ENCODE measurements at places on chromosomes 16 and 17.

DNA sequence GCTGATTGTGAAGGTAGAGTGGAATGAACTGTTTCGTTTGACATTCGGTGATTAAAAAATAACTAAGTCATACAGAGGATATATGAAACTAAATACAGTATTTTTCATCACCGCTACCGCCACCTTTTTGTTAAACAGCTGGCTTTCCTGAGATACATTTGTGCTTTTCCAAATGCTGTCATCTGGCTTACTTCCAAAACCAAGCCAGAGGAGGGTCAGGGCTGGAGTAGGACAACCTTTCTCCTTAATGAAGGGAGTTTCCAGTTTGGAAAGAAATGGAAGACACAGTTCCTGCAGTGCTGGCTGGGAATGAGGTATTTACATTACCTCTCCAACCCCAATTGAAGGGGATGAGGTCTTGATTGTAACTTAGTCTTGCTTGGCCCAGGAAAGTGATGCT is 3.2 kb downstream of the TNRC6C start:
- DNase-seq = no peak

DNA sequence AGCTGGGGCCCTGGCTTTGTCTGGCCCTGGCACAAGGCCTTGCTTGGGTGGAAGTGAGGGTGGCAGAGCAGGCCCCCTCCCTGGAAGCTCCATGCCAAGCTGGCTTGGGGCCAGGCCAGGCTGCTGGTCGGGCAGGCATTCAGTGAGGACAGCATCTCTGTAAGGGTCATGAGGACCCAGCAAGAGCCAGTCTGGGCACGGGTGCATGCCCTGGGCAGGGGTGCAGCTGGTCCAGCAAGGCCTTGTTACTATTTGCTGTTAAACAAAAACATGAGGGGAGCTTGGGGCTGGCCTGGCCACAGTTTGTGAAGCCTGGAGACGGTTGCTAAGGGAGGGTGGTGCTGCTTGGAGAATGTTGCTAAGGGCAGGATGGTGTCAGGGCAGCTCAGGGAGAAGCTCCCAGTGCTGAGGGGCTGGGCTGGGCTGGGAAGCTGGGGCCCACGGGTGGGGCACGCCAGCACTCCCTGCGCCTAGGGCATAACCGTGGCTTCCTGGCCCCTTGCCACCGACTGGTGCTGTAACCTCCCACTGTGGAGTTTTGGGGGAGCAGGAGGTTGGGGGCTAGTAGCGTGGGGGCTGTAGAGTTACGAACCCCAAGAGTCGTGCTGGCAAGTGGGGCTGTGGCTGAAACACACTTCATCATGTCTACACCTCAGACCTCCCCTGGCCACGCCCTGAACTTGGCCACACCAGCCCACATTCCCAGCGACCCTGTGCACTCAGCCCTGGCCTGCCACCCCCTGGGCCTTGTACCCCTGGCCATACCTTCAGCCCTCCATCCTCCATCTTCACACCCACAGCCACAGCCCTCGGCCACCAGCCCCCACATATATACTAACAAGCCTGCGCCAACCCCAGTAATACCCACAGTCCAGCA is 1.6 kb downstream of the TPPP3 start:
- no peak for DNase-seq

DNA sequence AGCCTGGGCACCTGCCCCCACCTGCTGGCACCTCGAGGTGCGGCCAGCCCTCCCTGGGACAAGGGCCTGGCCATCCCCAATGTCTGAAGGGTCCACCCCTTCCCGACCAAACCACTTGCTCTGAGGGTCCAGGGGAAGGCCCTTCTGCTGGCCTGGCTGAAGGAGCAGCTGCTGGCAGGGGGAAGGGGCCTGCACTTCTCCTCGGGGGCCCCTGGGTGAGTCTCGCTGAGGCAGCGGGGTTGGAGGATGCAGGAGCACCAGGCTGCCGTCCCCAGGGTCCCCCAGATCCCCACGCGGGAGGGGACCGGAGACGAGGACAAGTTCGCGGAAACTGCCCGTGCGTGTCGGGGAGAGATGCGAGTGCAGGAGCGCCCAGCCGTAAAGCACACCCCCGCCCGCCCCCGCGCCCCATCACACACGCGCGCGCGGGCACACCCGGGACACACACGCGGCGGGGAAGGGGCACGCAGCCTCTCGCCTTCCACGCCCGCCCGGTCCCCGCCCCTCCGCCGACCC is 725 bp upstream of the CACNA1H start:
- no peak for DNase-seq

DNA sequence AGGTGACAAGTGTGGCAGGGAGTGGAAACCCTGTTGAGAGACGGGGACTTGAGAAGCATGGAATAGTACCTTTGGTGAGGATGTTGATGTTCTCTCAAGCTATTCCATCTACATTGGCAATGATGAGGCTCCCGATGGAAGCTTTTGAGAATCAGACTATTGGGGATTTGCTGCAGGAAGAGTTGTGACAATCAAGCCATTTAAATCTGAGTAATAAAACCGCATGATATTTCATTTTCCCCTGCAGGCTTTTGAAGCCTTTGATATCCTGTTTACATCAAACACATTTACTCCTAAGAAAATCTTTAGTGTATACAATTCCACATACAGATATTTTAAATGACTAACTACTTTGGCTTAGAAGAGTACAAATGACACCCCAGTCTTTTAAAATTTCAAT is 49.0 kb upstream of the CRYM start:
- DNase-seq = no peak

DNA sequence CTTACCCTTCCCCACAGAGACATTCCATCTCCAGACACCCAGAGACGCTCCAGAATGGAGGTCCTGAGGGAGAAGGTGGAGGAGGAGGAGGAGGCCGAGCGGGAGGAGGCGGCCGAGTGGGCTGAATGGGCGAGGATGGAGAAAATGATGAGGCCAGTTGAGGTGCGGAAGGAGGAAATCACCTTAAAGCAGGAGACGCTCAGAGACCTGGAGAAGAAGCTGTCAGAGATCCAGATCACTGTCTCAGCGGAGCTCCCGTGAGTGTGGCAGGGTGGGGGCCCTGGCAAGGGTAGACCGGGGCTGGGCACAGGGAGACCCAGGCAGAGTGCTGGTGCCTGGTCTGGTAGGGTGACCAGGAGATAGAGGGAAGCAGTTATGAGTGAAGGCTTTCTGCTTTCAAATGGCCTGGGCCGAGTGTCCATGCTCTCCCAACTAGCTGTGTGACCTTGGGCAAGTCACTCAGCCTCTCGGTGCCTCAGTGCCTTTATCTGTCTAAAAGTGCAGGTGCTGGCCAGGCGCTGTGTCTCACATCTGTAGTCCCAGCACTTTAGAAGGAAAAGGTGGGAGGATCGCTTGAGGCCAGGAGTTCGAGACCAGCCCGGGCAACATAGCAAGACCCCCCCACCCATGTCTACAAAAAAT is 3.4 kb downstream of the DRC7 start:
- DNase-seq = no peak

DNA sequence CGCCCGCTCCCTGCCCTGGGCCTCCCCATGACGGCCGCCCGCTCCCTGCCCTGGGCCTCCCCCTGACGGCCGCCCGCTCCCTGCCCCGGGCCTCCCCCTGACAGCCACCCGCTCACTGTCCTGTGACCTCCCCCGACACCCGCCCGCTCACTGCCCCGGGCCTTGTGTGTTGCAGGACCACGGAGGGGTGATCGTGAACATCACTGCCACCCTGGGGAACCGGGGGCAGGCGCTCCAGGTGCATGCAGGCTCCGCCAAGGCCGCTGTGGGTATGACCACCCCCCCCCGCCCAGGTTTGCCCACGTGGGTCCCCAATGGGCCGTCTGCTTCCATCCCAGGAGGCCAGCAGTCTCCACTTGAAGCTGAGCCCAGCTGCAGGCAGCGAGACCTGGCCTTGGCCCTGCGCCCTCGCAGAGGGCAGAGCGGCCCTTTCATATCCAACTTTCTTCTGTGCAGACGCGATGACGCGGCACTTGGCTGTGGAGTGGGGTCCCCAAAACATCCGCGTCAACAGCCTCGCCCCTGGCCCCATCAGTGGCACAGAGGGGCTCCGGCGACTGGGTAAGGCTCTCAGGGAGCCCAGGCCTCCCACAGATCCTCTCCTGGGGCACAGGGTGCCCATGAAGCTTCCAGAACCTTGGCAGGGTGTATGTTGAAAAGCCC is 9.0 kb downstream of the DECR2 start:
- DNase-seq = no peak

GRCh38 chr16:14111713-14112538 is 40.8 kb downstream of the MRTFB start:
- no peak for DNase-seq

DNA sequence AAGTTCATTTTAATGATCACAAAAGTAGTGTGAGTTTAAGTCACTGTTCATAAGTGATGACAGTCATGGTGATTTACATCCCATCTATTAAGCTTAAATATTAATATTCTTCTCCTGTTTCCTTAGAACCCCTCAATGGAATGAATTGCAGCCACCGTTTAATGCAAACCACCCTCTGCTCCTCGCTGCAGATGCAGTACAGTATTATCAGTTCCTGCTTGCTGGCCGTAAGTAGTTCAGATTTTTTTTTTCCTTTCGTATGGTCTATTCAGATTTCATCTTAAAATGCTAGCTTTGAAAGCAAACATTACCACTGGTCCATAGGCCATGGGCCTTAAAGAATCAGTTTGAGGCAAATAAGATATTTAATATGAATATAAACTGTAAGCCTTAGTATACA is 359.0 kb upstream of the TBX2 start:
- DNase-seq = no peak

DNA sequence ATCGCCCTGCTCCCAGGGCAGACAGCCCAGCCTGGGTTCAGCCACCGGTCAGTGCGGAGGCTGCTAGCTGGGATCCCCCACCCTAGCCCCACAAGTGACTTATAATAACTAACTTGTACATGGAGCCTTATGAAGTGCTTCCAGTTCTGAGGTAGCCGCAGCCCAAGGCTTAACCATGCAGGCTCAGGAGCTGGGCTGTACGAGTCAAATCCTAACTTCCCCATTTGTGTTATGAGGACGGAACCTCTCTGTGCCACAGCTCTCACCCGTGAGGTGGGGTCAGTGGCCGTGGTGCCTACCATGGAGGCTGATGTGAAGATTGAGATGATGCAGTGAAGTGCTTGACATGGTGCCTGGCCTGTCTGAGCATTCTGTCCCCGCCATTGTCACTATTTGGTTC is 27.8 kb upstream of the GOSR2 start:
- no peak for DNase-seq

DNA sequence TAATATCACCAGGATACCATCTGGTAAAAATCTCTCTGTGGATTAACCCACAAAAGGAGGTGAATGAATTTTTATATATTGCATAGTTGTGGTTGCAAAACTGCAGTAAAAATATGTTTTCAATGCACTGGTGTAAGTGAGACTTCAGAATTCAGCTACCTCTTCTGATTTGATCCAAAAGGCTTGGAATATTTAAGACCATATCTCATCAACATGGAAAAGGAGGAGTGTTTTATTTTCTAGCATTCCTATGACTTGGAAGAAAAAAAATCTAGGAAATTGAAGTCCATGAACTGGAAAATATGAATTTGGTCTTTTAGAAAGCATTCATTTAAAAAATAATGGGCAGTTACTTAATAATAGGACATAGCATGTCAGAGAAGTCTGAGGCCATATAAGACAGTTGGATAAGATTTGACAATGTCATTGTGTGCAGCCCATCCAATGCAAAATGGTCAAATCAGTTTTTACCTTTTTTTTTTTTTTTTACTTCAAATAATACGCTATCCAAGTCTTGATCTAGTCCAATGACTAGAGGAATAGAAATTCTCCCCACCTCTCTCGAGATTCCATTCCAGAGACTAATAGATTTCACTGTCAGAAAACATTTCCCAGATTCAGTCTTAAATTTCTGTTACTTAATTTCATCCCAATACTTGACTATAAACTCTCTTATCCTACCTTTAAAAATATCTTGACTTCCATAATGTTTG is 364.9 kb upstream of the PMFBP1 start:
- no peak for DNase-seq

DNA sequence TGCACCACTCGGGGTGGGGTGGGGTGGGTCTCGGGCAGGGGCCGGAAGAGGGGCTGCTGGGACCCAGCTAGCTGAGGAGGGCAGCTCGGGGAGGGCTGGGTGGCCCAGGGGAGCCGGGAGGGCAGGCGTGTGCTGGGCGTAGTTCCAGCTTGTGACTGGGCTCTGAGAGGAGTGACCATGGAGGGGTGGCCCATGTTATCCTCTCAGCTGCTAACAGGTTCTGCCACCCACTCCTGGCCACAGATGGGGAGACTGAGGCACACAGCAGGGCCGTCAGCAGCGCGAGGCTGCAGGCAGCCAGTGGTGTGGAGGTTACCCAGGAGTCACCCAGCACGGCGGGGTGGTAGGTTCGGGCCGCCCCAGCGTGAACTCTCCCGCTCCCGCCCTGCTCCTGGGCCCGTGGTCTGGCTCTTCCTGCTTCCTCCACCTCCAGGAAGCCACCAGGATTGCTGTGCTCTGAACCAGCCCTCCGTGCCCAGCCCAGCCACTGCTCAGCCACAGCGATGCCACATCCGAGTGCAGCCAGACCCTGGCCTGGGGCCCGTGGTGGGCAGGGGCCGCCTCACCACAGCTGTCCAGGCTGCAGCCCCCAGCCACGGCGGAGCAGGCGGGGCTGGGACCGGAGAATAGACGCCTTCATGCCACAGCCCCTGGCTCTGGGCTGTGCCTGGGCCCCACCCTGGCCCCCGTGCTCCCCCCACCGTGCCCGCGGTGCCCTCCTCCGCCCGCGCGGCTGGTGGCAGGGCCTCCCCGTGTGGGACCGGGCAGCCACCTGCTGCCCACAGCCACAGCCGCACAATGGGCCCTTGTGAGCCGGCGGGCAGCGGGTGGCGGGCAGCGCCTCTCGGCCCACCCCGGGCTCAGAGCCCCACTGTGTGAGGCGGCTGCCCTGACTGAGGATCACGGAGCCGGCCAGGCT is 26.3 kb upstream of the SSTR5 start:
- DNase-seq = no peak

DNA sequence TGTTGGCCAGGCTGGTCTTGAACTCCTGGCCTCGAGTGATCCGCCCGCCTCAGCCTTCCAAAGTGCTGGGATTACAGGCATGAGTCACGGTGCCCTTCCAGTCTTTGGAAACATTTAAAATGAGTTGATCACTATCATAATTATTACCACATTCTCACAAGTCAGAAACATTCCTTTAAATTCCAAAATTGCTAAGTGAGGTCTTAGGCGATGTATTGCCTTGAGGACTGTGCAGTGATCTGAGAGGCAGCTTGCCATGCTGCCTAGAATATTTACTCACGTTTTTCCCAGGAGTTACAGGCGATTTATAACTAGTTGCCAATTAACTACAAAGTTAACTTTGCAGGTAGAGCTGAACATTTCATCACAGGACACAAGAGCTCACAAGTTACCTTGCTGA is 5.7 kb upstream of the ATXN1L start:
- no peak for DNase-seq

DNA sequence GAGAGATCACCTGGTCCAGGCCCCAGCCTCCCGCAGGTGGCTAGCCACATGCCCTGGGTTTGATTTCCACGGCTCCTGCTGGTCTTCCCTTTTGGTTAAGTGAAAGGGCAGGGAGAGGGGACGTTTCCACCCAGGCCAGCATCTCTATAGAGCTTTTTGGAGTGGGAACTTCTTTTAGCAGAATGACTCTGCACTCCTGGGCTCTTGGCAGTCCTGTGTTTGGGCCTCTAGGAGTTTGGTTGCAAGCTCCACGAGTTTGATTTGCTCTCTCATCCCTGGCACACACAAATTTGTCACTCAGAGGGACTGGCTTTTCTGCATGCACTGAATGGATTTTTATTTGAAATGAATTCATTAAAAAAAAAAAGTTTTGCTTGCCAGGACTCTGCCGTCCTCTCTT is 32.8 kb downstream of the MSI2 start:
- no peak for DNase-seq

Data from ACHN (cell line).